ENCODE measurements at places on chromosomes 7 and 10.

GRCh38 chr10:14535457-14536130, 204.9 kb upstream of the FRMD4A start:
- DNase-seq: no peak

DNA sequence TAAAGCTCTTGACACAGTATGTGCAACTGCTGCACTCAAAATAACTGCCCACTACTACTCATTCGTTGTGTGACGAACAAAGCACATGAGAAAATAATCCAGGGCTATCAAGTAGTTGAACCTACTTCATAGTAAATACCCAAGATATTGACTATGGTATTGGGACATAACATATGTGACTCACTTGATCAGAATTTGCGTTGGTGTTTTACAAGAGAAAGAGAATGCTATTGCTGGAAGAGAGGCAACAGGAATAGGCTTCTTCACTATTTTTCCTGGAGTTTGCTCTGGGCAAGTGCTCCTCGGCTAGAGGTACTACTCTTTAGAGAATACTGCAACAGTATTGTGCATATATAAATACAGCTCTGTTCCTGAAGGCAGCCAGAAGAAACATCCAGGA, 2.5 kb downstream of the DGKB start:
- DNase-seq: no peak

- DNase-seq: peak; percentile 38
Measured at GRCh38 chr10:30534465-30535144, 94.9 kb downstream of the LYZL2 start.

- no peak for DNase-seq
Measured at GRCh38 chr7:114416129-114416990, 1.7 kb downstream of the FOXP2 start.

GRCh38 chr7:138137423-138138171, 61.3 kb downstream of the AKR1D1 start:
- DNase-seq: no peak

GRCh38 chr10:112585126-112585525, 138.1 kb downstream of the VTI1A start:
- no peak for DNase-seq

DNA sequence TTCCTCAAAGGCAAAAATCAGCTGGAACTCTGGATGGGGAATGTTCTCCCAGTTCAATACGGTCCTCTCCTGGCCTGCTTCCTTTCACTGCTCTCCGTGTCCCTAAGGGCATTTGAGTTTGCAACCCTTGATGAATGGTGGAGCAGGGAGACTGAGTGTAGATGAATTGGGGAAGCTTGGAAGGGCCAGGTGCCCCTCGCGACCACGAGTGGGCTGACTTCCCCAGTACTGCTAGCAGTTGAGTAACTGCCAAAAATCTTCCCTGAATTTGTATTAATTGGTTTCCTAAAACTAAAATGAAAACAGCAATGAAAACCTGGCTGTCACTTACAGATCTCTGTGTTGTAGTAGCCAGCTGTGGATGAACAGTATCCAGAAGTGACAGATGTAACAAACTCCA, 13.6 kb downstream of the IRF5 start:
- DNase-seq: no peak

- DNase-seq: no peak
Measured at GRCh38 chr7:77335581-77335980, 80.6 kb downstream of the GSAP start.

DNA sequence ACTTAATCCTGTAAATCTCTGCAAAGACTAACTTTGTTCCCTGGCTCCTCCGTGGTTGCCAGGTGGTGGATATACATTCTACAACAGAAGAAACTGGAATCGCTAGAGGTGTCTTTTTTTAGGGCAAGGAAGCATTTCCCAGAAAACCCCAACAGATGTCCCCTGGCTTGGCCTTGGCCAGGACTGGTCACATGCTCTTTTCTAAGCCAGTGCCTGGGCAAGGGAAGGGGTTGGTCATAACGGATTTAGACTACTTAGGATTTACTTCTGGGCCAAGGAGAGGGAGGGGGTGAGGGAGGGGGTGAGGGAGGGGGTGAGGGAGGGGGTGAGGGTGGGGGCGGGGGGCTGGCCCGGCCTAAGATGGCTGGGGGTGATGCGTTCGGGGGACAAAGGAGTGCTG, 105.7 kb downstream of the SNX10 start:
- DNase-seq: no peak

DNA sequence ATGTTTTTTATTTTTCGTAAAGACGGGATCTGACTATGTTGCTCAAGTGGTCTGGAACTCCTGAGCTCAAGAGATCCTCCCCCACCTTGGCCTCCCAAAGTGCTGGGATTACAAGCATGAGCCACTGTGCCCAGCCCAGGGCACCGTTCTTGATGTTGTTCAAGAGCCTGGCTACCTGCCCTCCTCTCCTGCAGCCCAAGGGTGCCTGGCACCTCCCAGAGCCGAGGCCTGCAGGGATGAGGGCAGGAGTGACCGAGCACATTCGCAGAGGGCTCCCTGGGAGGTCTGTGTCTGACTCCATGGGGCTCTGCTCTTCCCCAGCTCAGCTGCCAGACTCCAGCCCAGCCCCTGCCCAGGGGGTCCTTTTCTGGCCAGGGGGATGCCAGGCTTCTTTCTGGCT, 15.4 kb downstream of the SH2B2 start:
- no peak for DNase-seq

- DNase-seq: no peak
Measured at GRCh38 chr7:40704172-40704571, 569.4 kb downstream of the SUGCT start.

GRCh38 chr7:159046300-159046699, 98.4 kb downstream of the VIPR2 start:
- no peak for DNase-seq

DNA sequence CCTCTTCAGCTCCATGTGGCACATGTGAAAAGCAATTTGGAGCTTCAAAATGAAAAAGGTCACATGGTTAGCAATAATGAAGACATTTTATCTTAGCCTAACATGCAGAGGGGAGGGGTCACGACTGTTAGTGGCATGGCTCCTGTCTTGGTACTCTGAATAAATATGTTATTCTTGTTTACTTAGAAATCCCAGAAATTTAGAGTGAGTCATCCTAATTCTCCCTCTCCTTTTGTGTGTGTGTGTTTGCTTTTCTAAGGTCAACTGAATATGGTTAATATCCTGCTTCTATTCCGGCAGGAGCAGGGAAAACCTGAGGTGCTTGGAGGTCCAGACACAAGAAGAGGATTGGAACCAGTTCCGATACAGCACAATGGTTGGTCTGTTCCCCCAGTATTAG, 17.6 kb downstream of the BCCIP start:
- DNase-seq: no peak

DNA sequence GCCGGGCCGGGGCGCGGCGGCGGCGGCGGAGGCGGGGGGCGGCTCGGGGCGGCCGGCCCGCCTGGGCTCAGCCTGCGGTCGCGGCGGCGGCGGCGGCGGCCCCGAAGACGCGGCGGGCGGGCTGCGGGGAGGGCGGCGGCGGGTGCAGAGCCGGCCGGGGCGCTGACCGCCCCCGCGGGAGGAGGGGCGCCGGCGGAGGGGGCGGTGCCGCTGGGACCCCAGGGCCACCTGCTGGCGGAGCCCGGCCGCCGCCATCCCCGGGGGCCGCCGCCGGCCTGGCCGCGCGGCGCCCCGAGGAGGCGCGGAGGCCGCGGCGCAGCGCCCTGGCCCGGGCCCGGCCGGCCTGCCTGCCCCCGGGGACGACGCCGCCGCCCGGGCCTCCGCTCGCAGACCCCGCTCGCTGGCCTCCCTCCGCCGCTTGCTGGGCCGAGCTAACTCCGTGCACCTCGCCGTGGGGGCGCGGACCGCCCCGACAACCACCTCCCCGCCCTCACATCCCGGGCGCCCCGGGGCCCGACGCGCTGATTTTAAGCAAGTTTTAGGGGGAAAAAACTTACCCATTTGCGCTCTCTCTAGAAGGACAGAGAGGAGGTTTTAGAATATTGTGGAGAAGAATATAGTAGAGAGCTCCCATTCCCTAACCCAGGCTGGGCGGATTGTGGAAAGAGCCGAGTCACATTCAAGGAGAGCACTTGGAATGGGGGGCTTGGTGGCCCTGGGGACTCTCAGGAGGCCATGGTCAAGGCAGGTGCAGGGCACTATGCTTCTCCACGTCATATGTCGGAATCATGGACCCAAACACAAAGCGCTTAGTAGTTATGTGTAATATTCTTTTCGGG, at the start of gene BEND7:
BEND7 (minus strand) TSS at position 140 of the 839 bp plus-strand sequence. CDS start 481 bp downstream, outside the sequence.
- no peak for DNase-seq

- no peak for DNase-seq
Measured at GRCh38 chr7:1609023-1609422, 39.2 kb upstream of the PSMG3 start.

DNA sequence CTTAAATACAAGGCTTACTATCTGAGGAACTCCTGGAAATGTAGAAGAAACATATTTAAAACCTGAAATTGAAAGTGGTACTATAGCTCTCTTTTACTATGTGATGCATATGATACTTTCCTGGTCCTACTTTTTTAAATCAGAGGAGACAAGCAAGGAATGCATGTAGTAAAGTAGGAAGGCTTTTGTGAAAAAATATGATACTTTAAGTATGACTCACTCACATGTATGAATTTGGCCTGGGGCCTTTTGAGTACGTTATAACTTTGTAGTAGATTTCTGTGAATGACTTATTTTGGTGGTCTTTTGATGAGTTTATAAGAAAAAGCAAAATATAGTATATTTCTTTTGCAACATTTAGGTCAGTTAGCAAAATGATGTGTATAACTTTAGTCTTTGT, 53.8 kb downstream of the TAX1BP1 start:
- DNase-seq: no peak

DNA sequence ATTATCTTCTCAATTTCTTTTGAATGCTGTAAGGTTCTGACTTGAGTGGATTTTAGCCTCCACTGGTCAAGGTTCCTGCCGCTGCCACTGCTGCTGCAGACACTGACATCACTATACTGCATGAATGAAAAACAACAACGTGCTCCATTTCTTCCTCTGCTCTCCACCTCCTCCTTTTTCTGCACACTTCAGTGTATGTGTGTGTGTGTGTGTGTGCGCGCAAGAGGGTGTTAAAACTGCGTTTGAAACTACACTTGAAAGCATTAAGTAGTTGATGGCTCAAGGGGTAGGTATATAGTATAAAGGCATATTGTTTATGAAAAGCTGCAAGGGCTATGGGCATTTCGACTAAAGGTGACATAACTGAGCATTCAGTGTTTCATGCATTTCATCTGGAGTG, 3.5 kb downstream of the GLCCI1 start:
- DNase-seq: no peak

DNA sequence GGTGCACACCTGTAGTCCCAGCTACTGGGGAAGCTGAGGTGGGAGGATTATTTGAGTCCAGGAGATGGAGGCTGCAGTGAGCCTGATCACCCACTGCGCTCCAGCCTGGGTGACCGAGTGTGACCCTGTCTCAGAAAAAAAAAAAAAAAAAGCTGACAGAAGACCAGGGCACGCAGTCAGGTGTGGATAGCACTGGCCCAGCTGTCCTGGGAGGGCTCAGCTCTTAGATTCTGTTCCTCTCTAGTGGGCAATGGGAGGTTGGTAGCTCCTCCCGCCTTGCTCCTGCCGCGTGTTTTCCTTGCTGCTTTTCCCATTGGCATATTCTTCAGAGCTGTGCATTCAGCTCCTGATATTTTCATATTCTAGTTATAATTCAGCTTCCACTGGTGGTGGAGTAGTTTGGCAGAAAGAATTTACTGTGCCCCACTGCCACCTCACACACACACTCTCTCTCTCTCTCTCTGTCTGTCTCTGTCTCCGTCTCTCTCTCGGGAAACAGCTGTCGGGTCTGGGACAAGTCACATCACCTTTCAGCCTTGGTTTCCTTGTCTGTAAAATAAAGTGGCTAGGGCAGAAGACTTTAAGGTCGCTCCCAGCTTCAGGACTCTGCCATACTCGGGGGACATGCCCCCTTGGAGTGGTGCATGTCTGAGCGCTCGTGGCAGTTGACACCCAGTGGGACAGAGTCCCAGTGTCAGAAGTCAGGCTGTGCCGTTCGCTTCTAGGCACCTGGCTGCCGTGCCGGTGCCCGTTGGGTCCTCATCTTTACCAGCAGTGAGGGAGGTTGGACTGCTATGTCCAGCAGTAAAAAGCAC, 25.9 kb upstream of the ANKRD2 start:
- DNase-seq: no peak

DNA sequence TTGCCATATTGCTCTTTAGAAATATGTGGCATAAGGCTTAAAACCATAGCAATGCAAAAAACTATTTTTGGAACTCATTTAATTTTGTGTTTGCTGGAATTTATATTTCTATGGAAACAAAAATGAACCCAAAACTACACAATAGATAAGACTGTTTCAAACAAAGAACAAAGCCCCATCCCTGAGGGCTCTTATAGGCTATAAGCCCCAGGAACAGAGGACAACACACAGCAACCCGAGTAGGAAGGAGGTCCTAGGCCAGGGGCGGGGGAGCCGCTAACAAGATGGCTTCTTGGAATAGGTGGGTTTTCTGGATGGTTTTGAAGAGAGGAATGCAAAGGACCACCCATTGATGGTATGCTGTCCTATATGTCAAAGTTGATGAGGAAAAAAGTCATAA, 8.6 kb downstream of the COL28A1 start:
- no peak for DNase-seq

DNA sequence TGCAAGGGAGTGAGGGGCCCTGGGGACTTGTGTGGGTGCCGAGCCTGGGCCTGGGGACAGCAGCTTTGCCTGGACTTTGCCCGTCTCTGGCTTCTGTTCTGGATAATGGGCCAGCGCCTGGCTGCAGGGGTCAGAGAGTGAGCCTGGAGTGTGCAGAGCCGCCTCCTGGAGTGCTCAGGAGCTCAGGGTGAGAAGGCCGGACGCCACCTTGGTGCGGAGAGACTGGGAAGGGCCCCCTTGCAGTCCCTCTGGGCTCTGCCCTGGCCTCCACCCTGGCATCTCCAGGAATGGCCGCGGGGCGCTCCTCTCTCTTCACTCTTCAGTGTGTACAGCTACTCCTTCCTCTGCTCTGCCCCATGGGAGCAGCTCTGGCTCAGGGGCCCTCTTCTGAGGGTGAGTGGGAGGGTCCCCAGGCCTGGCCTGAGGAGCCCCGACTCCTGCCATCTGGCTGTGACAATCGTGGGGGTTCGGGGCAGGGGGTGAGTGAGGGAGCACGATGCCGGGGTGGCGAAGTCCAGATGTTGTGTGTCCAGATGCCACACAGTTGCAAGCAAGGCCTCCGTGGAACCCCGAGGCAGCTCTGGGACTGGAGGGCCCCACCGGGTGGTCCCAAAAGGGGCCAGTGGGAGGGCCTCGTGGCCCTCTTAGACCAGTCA, 187.1 kb downstream of the DNAJB6 start:
- no peak for DNase-seq

GRCh38 chr7:81770728-81771223, 929 bp upstream of the HGF start:
- DNase-seq: no peak

DNA sequence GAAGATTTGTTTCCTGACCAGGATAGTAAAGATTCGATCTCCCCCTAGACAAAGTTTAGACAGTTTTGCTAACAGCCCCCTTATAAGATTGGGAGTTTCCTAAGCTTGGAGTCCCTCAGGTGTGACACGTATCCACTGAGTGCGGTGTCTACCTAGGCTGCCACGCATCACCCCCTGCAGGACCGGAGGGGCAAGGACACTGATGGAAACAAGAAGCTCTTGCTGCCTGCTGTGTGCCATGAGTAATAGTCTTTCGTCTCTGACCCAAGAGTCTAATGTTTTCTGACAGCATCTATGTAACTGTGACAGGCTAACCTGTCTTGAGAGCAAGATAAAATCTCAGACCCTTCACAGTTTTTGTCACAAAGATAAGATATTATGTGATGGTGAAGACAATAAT, 173.5 kb downstream of the SEMA3E start:
- no peak for DNase-seq

- DNase-seq: no peak
Measured at GRCh38 chr10:70437721-70438120, 3.8 kb downstream of the NODAL start.

GRCh38 chr10:8507156-8507555, 452.7 kb downstream of the GATA3 start:
- no peak for DNase-seq

All from AG04450 (cell line).